Sigmoid colon (tissue), 7 donors: ENCODE measurements at places on chromosomes 1 and 21. TPM values are rescaled to one million over a fixed set of nuclear protein-coding genes. Genes with fewer than 3 reads are reported as not detected.

The FBXO2 gene
- 4.3 TPM for total RNA-seq

The FAM151A gene
- total RNA-seq = not detected

The PLA2G2D gene
- total RNA-seq = 0.16 TPM

The FMOD gene
- 64.5 TPM for total RNA-seq

The C1orf185 gene
- not detected for total RNA-seq
